ENCODE measurements at places on chromosomes 5 and 9.

DNA sequence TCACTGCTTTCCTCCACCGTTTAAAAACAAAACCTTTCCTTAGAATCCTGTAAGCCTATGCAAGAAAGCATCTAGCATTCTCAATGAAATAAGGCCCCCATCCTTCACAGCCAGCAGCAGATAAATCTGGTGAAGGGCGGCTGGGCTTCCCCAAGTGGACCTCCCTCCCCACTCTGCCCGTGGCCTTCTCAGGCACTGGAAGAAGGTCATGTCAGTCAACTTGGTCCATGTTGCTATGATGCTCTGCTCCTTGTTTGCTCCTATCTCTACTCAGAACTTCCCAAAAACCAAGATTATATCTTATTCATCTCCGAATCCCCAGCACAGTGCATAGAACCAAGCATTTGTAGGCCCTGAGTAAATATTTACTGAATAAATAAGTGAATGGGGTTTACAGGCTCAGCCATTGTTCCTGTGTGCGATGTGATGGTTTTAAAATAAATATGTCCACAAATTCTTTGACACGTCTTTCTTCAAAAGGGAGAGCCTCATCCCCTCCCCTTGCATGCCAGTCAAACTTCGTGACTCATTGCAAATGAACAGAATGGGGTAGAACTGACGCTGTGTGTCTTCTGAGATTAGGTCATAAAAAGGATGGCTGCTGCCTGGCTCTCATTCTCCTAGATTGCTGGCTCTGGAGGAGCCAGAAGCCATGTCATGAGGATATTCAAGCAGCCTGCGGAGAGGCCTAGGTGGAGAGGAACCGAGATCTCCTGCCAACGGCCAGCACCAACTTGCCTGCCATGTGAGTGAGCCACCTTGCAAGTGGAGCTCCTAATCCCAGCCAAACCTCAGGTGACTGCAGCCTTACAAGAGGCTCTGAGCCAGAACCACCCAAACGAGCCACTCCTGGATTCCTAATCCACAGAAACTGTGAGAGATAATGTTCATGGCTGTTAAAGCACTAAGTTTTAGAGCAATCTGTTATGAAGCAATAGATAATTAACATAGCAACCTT, 70.5 kb downstream of the MED27 start:
- DNase-seq = peak; percentile 70

DNA sequence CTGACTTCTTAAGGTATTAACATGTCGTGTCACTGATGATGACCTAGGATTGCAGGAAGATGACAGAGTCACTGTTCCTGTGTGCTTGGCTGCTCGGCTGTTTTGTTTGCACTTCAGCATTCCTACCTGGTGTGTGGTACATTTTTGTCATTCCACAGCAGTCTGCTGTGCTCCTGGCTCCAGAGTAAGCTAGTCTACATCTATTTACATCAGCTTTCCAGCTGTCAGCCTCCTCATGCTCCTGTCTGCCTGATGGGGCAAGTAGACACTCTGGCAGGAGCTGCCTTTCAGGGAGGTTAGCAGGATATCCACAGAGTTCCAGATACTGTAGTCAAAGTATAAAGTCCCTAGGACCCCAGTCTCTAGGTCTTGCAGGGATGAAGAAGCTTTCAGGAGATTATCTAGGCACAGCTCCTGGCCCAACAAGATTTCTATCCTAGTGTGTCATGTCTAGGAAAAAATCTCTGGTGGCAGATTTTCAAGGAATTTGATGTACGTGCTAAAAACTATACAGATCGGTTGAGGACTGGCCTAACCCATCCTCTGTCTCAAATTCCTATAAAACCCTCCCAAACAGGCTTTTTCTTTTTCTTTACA, 28.4 kb downstream of the RUSC2 start:
- no peak for DNase-seq

DNA sequence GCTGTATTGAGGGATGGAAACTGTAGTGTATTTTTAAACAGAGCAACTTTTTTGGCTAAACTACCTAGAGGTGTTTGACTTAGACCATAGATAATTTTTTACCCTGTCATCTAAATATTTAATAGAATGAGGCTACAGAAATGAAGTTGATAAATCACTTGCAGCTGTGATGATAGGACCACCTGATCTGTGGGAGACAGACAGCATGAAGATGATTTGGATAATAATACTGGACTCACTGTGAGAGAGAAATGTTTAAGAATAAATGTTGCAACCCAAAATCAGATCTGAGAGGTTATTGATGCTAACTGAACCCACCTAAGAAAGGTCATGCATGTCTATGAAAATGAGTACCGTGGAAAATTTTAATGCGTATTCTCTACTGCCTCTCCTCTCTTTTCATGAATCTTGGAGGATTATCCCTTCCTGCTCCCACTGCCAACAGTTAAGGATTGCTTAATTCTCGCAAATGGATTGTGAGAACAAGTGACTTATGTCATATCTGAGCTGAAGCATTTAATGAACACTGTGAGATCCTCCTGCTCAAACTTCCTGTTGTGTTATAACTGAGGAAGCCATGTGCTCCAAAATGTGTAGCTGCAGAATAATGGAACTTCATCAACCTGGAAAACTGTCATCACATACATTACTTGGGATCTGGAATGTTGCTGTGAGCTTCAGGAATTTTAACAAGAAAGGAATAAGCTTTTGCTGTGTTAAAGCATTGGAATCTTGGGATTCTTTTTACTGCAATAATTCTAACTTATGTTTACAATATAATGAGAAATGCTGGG, 617.9 kb upstream of the CDH18 start:
- DNase-seq = peak; percentile 23

DNA sequence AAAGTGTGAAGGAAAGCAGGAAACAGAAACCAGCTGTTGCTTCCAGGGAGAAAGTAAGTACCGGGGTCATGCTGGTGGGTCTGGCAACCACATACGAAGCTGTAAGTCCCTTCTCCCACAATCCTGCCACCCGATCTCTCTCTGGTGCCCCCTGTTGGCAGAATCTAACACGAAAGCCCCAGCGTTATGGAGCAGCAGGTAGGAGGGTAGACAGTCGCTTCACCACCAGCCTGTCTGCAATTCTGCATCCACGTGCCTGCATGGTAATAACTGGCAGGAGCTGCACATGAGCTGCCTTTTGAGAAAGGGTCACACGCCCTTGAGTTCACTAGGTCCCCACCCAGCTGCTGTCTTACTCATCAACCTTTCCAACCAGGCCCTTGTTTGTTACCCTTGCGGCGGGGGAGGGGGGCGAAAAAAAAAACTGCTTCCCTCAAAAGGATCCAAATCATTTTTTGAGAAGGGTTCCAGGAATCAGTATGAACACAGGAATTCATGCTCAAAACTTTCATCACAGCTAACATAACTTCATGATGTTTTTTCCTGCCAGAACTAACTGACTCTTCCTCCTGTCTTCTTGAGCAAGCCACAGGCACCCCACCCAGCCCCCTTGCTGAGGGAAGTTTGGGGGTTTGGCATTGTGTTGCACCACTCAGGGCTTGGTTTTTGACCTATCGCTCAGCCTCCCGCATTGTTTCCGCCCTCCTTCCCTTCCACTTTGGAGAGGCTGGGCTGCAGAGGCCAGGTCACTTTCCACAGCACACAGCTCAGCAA, 19.6 kb upstream of the TMEM252 start:
- DNase-seq = peak; percentile 49

DNA sequence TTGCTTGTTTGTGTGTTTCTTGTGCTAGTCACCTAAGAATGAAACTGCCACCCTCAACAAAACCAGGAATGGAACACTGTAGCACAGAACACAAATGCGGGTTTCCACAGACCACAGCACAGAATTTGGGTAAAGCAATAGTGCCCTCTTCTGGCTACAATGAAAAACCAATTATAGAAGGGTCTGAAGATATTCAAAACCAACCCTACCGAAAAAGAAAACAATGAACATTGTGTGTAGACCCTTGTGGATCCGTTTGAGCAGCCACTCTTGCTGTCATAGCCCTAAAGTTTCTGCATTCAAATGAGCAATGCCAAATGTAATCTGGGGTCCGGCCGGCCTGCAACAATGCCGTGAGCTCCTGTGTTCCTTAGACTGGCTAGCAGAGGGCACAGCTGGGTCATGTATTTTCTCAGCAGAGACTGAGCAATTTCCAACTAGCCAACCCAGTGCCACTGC, 8.3 kb upstream of the ENC1 start:
- peak; percentile 93 for DNase-seq

DNA sequence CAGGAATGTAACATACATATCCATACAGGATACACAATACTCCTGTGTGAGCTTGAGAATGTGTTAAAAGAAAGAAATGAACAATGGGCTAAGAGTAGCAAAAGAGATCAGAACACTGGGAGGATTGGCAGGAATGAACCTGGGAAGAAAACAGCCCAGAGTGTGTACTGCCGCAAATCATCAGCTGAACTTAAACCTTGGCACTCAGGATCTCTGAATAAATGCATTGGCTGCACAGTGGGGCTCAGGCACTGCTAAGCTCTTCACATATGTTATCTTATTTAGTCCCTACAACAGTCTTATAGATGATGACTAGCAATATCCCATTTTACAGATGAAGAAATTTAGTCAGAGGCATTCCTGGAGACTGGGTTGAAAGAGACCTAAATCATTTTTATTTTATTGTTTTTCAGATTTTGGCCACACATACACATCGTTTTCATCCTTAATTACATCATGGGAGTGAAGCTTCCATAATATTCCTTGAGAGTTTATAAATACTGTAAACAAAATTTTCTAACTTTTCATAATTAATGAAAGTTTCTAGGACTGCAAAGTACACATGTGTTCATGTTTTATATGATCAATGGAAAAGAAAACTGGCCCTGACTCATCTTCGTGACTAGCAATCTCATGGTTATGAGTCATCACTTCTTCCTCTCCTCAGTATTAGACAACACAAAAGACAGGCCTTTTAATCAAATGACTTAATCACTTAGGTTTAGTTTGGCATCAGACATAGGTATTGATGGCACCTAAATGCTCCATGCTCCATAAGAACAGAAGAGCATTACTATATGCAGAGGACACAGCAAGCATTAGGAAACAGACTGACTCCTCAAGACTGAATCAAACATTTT, 59.2 kb downstream of the CDH18 start:
- DNase-seq = peak; percentile 57

- peak; percentile 7 for DNase-seq
Observed at GRCh38 chr5:73115399-73116051, 4.8 kb upstream of the TMEM171 start.

- peak; percentile 33 for DNase-seq
Observed at GRCh38 chr9:111857555-111858211, 38.9 kb upstream of the UGCG start.

DNA sequence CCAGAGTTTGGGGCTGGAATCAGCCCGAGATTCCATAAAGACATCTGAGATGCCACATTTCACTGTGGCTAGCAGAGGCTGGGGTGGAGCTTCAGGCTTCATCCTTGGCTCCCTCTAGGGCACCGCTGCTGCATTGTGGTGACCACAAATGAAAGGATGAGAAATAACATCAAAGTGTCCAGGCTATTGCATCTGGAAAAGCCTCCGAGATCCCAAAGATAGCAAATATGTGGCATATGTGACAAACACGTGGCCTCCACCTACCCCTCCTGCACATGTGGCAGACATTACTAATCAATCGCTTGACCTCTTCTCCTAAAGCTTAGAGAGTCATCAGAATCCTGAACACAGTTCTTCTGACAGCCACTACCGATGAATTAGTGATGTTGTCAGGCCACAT, 4.5 kb downstream of the SPARC start:
- DNase-seq = no peak

DNA sequence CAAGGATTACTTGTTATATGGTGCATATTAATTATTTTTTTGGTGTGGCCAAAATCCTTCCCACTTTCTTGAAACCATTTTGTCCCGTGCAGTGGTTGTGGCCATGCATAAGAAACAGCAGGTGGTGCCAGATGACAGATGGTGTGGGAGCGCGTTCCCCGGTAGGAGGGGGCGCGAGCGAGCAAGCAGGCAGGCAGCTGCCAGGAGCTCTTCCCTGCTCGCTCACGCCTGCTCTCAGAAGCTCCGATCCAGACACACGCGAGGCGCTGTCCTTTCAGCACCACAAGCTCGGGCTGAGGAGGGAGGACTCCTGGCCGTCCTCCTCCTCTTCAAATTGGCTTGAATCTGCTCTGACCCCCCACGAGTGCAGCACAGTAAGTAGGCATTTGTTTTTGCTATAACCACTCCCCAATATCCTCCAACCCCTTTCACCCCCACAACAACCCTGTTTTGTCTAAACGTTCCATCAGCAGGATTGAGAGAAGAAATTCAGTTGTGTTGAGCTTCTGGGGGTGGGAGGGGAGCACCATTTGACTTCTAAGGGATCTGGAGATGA, at the start of gene NSG2:
Gene NSG2 (plus strand): TSS at position 237 of the 556 bp plus-strand sequence. CDS start 1,050 bp downstream, outside the sequence.
- peak; percentile 96 for DNase-seq

GRCh38 chr9:6272229-6272598, 56.0 kb upstream of the TPD52L3 start:
- no peak for DNase-seq

DNA sequence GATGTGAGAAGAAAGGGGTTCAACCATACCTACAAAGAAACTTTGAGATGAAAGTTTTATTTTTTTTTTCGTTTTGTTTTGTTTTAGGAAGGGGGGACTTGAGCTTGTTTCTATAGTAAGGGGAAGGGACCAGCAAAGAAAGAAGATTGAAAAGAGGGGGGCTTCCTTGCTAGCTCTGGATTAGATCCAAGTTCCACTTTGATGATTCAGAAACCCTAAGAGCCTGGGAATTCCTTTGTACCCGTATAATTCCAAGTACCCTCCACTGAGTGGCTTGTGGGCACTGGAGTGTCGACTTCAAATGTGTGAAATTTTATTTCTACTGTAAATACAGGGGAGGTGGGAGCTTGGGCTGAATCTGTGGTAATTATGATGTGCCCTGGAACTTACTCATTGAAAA, 10.9 kb downstream of the MAMDC2 start:
- no peak for DNase-seq
